ENCODE measurements at places on chromosomes 11 and 22. TPM values are rescaled to one million over a fixed set of nuclear protein-coding genes. Genes with fewer than 3 reads are reported as not detected.

Gene MYO18B
- 0.63 TPM for total RNA-seq

Gene OVOL1
- total RNA-seq = not detected

Gene LRRC56
- total RNA-seq = not detected

Gene TIGD3
- 0.25 TPM for total RNA-seq

Gene P4HA3
- not detected for total RNA-seq

Gene CHADL
- total RNA-seq = not detected

Gene FOLR3
- not detected for total RNA-seq

Gene ART1
- total RNA-seq = not detected

Gene SPI1
- not detected for total RNA-seq

Gene MUC5B
- not detected for total RNA-seq

Gene C11orf91
- not detected for total RNA-seq

Gene PKNOX2
- total RNA-seq = not detected

Gene PANX3
- total RNA-seq = not detected

Gene AIP
- 184 TPM for total RNA-seq

Gene H19
- total RNA-seq = not detected

Gene PIK3IP1
- total RNA-seq = 2.2 TPM

Gene GAS2L1
- total RNA-seq = 10.4 TPM

Gene INS
- not detected for total RNA-seq

Gene CCDC116
- not detected for total RNA-seq
